Ascending aorta (tissue), 2 donors: ENCODE measurements at places on chromosomes 16 and 17. TPM values are rescaled to one million over a fixed set of nuclear protein-coding genes. Genes with fewer than 3 reads are reported as not detected.

Gene NKD1
- 33.2 TPM for total RNA-seq

Gene WNT3
- not detected for total RNA-seq

Gene KRTAP3-1
- not detected for total RNA-seq

Gene TBC1D3I
- total RNA-seq, result not detected
